ENCODE measurements at places on chromosomes 3 and 15.

GRCh38 chr15:39426552-39427532 lies 154.0 kb upstream of the THBS1 start:
- no peak for DNase-seq

GRCh38 chr3:7843441-7843840 lies 658.2 kb upstream of the LMCD1 start:
- DNase-seq, result no peak

DNA sequence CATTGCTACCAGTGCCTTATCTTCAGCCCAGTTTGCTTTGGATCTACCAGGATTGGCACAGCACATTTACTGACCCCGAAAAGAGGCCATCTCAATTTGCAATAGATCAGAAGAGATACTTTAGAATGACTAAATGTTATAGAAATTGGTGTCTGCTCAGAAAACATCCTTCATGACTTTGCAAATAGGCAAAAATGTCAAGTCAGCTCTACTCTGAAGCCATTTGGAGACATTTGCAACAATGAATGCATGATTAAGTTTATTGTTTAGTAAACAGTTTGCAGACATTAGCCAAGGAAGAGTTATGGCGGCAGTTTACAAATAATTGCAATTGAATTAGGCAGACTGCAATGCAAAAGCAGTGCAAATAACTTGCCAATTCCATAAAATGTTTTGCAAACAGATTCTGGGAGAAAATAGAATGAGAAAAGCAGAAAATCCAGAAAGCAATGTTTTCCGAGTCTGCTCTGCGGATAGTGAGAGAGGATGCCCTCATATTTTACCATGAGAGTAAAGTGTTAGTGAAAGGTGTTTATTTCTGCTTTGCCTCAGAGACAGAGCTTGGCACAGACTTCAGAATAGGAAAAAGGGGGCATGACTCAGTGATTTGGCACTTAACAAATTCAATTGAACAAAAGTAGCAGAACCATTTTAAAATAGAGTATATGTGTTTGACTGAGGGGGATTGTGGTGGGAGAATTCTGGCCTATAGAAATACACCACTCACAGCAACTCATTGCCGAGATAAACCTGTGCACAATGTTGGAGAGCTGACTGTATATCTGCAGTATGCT lies 334.9 kb upstream of the NR2F2 start:
- no peak for DNase-seq

- no peak for DNase-seq
Measured at GRCh38 chr3:165744025-165744424, 93.2 kb downstream of the BCHE start.

DNA sequence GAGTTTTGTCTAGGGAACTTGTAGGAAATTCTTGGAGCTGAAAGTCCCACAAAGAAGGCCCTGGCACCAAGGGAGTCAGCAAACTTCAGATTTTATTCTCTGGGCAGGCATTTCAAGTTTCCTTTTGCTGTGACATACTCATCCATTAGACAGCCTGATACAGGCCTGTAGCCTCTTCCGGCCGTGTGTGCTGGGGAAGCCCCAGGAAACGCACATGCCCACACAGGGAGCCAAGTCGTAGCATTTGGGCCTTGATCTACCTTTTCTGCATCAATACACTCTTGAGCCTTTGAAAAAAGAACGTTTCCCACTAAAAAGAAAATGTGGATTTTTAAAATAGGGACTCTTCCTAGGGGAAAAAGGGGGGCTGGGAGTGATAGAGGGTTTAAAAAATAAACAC lies 15.0 kb downstream of the TIGIT start:
- DNase-seq, result no peak

GRCh38 chr3:151445273-151446001 lies 15.4 kb downstream of the IGSF10 start:
- no peak for DNase-seq

DNA sequence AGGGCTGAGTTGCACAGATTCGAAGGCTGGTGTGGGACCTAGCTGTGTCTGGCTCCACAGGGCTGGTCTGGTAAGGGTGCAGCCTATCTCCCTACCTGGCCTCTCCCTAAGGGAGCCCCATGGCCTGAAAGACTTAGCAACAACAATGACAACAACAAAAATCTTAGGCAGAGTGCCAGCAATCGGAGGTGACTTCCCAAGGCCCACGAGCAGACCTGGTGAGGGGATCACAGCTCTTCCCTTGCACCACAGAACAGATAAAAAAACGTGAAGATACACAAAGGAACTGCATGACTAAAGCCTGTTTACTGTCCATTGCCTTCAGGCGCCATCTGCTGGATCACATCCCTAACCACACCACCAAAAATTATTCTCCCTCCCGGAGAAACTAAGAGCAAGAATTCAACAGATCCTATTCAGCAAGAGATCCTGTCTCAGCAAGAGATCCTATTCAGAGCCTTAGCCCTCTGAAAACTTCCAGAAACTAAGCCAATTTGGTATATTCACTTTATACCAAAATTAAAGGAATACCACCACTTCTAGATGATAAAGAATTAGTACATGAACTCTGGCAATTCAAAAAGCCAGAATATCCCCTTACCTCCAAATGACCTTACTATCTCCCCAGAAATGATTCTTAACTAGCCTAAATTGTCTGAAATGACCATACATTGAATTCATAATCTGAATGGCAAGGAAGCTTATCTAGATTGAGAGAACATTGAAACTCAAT lies 24.1 kb upstream of the OR5K4 start:
- no peak for DNase-seq

DNA sequence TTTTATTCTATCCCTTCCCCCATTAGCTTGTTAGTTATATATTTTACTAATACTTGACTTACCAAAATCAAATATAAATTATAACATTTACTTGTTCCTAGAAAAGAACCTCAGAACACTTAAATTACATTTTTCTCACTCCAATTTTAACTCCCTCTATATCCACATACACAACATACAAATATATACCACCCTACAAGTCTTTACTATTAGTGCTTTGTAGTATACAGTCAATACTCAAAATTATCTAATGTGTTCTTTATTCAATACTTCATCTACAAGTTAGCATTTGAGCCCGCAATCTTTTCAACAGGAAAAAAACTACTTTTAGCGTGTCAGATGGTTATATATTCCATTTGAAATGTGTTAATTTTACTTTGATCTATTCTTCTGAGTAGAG lies 100.3 kb downstream of the ADAM10 start:
- no peak for DNase-seq

GRCh38 chr3:140910860-140911259 lies 30.8 kb upstream of the SLC25A36 start:
- DNase-seq, result no peak

DNA sequence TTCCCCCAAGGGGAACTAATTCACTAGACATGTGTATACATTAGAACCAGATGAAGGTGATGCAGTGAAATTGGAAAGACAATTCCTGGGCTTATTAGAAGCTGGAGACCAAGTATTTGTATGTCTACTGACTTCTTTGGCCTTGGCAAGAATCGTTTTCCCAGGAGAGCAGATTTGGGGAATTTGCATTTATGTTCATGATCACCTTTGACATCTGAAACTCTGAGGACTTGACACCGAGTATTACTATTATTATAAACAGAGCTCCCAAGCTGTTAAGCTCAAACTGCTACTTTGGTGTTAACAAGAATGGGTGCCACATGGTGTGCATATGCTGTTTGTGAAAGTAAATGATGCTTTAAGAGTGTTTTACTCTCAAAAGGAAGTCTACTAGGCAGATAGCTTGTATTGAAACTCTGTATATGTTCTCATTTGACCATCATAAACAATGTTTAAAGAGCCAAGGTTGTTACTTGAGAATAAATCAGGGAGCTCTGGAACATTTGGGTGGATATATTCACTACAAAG lies 519.8 kb upstream of the GOLIM4 start:
- DNase-seq, result no peak

- no peak for DNase-seq
Measured at GRCh38 chr3:161413127-161413854, 42.0 kb upstream of the SPTSSB start.
